Tibial artery (tissue), 4 donors: ENCODE measurements at places on chromosomes 3 and 15.

GRCh38 chr3:16058521-16058920 is 116.0 kb upstream of the GALNT15 start:
- no peaks in the 10 kb centered on the region for H3K36me3 ChIP-seq
- no peak for DNase-seq
- H3K27me3 ChIP-seq: no peaks in the 10 kb centered on the region
- H3K4me3 ChIP-seq: no peak overlapping the region

GRCh38 chr3:141096164-141096563 is 45.0 kb downstream of the SPSB4 start:
- no peaks in the 10 kb centered on the region for H3K4me1 ChIP-seq
- H3K36me3 ChIP-seq: no peaks in the 10 kb centered on the region
- DNase-seq: no peak
- H3K27ac ChIP-seq: no peak overlapping the region
- H3K27me3 ChIP-seq: no peaks in the 10 kb centered on the region
- no peak overlapping the region for H3K4me3 ChIP-seq

GRCh38 chr3:121896823-121897222 is 2.6 kb downstream of the SLC15A2 start:
- no peak overlapping the region for H3K27ac ChIP-seq
- no peak for DNase-seq
- H3K27me3 ChIP-seq: no peaks in the 10 kb centered on the region
- peaks cover 14% of the 10 kb centered on the region for H3K4me1 ChIP-seq
- no peaks in the 10 kb centered on the region for H3K36me3 ChIP-seq

GRCh38 chr3:107394502-107394901 is 17.3 kb downstream of the CCDC54 start:
- no peaks in the 10 kb centered on the region for H3K36me3 ChIP-seq
- H3K4me1 ChIP-seq: no peaks in the 10 kb centered on the region
- H3K27ac ChIP-seq: no peak overlapping the region
- no peaks in the 10 kb centered on the region for H3K27me3 ChIP-seq
- DNase-seq: no peak

GRCh38 chr15:28022961-28023360 is 76.2 kb downstream of the OCA2 start:
- no peak overlapping the region for H3K27ac ChIP-seq
- H3K27me3 ChIP-seq: no peaks in the 10 kb centered on the region
- peaks cover 17% of the 10 kb centered on the region for H3K36me3 ChIP-seq
- H3K4me3 ChIP-seq: no peak overlapping the region

DNA sequence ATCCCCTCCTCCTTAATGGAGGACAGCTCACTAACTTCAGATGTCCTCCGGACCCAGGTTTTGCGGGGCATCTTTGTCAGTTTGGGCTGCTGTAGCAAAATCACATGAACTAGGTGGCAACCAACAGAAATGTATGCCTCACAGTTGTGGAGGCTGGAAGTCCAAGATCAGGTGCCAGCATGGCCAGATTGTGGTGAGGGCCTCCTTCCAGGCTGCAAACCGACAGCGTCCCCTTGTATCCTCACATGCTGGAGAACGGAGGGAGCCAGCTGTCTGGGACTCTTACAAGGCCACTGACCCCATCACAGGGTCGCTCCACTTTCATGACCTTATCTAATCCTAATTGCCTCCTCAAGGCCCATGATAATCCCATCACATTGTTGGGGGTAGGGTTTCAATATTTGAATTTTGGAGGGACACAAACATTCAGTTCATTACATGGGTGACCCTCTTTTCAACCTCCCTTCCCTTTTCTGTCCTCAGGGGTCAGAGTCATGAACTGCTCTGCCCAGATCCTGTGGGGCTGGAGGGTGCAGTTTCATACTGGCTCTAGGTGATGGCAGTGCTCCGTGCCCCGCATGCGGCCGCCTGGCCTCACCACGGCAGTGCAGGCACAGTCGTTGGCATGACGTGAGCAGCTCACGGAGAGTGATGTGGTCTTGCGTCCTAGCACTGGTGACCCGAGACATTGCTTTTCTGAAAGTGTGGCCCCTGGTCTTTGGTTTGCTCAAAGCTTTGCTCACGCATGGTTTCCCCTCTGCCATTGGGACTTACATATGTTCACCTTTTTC is 58.4 kb downstream of the DNASE1L3 start:
- peaks cover 82% of the 10 kb centered on the region for H3K36me3 ChIP-seq
- H3K4me3 ChIP-seq: no peak overlapping the region
- peak overlapping the region; percentile 22 for H3K27ac ChIP-seq

DNA sequence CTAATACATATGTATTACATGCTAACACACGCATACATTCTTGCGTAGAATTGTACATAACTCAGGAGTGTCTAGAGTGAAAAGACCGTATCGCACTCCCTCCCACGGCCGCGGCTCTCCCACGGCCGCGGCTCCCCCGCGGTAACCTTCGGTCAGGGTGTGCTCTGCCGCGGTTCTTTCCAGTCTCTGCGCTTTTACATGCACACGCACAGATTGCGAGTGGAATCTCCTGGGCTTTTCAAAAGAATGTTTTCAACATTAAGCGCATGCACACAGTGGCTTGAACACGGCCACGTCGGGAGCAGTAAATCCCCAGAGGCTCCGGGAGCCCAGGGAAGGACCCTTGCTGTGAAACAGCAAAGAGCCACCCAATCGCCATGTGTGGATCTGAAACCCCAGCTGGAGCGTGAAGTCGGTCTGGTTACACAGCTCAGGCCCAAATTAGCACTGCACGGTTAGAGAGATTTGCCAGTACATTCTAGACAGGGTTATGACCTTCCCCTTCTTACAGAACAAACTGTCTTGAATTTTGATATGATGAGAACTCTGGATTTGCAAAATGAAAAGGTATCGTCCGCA is 805 bp upstream of the RGMA start:
- DNase-seq: peak; percentile 43
- H3K4me3 ChIP-seq: peak overlapping the region; percentile 49
- no peaks in the 10 kb centered on the region for H3K36me3 ChIP-seq
- H3K27ac ChIP-seq: peak overlapping the region; percentile 62
- H3K27me3 ChIP-seq: no peaks in the 10 kb centered on the region
- peaks cover 14% of the 10 kb centered on the region for H3K4me1 ChIP-seq
